ENCODE measurements at places on chromosomes 3 and 15.

- no peak for DNase-seq
These were observed 23.5 kb upstream of the CA12 start for GRCh38 chr15:63405159-63405558.

DNA sequence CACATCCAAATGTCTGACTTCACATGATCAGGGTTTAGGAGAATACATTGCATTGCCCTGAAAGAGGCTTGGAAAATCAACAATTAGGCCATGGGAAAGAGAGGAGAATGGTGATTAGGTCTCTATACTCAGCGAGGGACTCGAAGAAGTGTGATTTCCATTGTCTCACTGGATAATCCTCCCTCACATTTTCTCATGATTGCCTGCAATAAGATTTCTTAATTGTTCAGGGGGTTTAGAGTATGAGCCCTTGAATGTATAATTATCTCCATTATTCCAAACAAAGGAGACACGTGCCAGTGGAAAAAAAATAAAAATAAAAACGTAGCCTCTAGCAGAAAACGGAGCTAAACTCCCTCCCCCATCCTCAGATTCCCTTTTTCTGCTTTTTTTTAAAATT lies 173.2 kb downstream of the TPRG1 start:
- DNase-seq = no peak

- DNase-seq = no peak
These were observed 136.8 kb upstream of the BNIP2 start for GRCh38 chr15:59825901-59826300.

GRCh38 chr3:149009732-149010131 lies 18.4 kb downstream of the GYG1 start:
- DNase-seq = no peak

DNA sequence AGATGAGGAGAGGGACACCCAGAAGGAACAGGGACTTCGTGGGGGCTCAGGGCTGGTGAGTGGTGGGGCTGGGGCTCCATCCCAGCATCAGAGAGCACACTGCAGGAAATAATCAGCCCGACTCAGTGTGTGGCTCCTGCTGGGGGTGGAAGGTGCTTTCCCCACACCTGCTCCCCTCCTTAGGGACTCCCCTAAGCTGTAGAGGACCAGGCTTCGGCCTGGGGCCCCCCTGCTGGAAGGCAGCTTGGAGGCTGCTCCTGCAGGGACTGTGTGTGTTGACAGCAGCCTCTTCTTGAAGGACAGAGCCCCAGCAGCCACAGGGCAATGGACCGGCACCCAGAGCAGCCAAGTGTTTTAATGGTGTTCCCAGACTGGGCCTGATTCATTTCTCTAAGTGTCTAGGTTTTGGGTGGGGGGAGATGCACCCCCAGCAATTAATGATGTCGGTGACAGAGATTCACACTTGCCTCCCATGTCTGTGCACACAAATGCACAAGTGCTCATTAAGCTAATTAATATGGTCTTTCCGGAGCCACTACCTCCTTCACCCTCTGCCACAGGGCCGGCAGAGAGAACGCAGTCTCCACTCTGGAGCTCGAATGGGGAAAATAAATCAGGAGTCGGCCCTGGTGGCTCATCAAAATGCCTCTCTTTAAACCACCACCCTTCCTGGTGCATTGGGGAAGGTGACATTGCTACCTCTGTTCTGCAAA lies 16.9 kb upstream of the FGD5 start:
- no peak for DNase-seq

DNA sequence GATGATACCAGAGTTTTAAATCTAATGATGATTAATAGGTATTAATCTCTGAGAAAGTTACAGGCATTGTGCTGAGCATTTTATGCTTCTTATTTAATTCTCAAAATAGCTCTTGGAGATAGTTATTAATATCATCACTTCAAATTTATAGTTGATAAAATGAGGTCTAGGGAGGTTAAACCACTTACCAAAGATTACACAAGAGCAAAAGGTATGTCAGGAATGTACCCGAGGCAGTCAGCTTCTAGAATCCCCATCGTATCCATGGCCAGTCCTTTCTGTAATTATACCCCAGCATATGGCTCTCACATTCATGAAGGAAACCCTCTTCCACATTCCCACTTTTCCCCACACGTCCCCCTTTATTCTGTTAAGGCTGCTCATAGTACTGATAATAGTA lies 421.3 kb downstream of the PYDC2 start:
- DNase-seq = no peak

DNA sequence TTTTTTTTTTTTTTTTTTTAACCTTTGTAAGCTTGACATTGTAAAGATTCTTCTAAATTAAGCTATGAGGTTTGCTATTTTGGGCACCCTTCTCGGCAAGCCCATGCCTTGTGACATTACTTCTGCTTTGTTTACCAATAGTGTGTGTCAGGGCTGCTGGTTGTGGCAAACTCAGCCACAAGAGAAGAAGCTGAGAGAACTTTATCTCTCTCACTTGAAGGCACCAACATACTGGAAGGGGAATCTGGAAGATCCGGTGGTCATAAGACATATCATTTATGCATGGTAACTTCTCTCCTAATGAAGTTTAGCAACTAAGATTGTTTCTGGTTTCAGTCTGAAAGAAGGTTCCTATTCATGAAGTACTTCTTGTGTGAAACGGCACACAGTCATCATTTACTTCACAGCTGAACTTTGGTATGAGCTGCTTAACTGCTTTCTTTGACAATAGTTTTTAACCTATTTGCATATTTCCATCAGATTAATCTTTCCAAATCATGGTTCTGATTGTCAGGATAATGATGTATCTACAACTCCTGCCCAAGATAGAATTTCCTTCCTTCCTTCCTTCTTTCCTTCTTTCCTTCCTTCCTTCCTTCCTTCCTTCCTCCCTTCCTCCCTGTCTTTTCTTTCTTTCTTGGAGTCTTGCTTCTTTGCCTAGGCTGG lies 189.3 kb downstream of the NFKBIZ start:
- DNase-seq = no peak

DNA sequence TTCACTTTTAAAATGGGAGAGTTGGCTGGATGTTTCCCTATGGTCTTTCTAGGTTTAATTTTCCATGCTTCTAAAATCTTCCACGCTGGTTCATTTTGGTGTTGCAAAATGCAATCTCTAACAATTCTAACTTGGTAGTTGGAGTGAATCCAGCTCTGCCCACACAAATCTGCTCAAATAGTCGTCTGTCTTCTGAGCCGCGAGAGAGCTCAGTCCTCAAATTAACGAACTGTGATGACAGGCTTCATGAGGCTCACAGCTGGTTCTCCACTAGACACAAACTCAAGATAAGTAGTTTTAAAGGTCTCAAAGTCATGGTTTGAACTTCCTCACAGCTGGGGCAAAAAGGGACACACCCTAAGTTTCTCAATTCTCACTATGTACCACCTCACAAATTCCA lies 178.6 kb upstream of the LYSMD4 start:
- DNase-seq = no peak

DNA sequence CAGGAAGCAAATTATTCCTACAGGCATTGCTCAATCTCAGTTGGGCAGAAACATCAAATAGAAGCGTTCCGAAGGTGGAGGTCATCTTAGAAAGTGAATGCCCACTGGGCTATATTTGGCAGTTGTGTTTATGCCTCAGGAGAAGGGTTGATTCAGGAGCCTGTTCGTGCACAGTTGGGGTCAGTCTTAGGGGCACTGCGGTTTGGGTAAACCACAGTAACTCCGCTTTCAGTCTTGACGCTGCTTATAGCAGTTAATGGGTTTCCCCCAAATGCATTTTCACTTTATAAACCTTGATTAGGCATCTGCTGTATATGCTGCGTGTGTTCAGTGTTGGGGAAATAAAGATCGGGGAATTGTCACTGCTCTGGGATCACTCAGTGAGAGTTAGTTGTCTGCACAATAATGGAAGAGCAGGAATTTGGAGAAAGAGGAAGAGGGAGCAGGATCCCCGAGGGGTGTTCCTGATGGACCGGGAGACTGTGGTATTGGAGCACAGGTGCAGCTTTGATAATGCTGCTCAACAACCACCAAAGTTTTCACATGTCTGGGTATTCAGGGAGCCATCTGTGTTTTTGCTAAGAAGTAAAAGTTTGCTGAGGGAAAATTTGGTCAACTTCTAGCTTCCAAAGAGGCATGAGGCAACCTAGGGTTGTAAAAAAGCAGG lies 124.3 kb upstream of the EIF1B start:
- no peak for DNase-seq

DNA sequence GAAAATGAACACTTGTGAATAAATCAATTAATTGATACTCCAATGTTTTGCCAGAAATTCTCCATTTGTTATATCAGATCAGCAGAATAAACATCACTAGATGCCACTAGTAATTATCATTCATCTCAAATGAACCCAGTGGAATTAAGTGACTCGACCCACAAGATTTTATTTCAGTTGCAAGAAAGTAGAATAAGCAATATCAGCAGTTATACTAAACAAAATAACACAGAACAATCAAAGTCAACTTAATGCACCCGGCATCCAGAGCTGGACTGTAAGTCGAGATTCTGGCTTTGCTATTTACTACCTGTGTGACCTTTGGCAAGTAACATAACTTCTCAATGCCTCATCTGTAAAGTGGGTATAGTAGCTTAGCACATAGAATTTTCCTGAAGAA lies 256.5 kb downstream of the MEIS2 start:
- no peak for DNase-seq

DNA sequence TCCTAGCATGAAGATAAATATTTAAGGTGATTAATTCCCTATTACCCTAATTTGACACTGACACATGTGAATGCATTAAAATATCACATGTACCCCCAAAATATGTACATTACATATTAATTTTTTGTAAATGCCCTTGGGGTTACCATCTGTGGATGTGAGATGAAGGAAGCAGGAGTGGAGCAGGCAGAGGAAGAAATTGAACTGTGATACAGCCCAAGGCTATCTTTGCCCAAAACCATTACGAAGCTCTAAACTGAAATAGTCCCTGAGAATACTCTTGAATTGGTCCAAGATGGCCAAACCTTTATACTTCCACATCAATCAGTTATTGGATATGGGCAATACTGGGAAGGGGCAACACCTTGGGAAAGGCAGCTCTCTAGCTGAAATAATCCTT lies 105.0 kb downstream of the CLASP2 start:
- no peak for DNase-seq

DNA sequence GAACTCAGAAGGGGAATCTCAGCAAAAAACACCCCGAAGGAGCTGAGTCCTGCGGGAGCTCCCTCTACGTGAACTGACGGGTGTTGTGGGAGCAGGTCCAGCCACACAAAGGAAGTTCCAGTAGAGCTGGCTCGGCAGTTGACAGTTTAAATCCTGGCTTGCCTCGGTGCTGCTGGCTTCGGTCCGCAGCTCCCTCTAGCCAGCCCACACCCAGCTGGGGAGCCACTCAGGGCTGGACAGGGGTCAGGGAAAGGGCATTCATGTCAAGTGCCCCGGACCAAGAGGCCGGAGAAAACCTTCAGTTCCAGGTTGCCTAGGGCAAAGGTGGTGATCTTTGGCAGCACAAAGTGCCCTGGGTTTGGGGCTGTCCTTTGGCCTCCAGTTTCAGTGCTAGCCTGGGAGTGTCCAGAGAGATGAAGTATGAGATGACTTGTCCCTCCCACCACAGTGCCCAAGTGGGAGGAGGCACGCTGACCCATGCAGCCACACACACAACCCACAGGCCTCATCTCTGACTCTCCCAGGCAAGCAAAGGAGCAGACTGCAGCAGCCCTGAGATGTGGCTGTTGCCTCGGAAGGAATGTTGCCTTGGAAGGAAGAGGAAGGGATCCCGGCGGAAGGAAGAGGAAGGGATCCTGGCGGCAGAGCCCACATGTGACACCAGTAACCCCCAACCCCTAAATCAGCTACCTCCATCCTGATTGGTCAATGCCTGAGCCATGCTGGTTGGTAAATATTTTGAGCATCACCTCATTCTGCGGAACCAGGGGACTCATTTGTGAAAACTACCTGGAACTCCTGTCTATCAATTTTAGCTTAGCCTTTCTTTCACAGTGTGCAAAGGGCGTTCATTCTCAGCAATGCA lies 13.9 kb upstream of the ANPEP start:
- DNase-seq = no peak

GRCh38 chr3:17798000-17798399 lies 55.6 kb upstream of the TBC1D5 start:
- no peak for DNase-seq

DNA sequence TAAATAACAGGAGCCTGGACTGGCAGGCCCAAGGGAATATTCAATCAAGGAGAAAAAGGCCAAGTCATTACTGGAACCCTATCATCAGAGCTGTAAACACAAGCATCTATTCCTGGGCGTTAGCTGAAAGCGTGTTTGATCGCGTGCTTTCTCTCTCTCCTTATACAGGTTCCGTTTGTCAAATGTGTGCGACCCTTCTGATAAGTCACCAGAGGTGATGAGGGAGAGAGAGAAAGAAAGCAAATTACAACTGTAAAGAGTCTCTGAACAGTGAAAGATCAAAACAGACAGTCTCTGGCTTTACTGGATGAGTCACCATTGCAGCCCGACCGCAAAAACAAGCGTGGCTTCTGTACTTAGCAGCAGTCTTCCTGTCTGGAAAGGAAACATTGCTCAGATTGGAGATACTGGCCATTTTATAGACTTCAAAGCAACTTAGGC lies 39.5 kb upstream of the TPRG1 start:
- DNase-seq = no peak

GRCh38 chr15:38085931-38086568 lies 151.6 kb downstream of the TMCO5A start:
- DNase-seq = no peak

GRCh38 chr15:48914717-48915116 lies 36.8 kb downstream of the EID1 start:
- DNase-seq = no peak

GRCh38 chr3:127694467-127695215 lies 21.9 kb downstream of the ABTB1 start:
- DNase-seq = peak; percentile 60

DNA sequence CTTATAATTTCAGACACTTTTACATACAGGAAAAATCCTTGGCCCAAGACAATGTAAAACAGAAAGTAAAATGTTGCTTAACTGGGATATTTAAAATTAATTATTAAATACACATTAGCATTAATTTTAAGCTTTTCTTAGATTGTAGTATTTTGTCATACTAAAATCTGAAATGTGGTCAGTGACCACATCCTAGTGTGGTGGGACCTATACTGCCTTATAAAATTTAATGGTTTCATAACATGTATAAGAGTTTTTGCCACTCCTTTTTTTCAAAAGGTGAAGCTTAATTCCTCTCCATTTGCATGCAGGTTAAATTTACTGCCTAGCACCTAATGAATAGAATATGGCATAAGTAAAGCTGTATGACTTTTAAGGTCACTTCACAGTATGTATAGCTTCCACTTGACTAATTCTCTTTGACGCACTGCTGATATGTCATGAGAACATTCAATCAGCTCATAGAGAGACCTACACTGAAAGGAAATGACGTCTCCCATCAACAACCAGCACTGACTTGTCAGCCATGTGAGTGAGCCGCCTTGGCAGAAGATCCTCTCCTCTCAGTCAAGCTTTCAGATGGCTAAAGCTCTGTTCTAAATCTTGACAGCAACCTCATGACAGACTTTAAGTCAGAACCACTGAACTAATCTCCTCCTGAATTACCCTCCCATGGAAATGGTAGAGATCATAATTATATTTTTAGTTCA lies 847.8 kb downstream of the SI start:
- DNase-seq = no peak

DNA sequence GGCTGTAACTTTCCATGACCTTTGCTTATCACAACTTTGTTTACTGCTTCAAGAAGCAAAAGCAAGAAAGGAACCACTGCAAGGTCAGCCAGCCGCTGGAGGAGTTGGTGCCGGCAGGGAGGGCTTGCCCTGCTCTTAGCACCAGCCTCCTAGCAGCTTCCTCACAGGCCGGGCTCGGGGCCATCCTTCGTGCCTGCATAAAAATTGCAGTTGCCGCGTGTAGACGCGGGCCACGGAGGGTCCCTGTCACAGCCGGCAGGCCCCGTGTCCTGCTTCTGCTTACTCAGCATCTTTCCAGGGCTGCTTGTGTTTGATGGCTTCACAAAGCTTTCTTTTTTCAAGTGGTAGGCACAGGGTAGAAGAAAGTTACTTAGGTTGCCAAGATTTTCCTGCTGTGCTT lies 84.4 kb downstream of the PGPEP1L start:
- DNase-seq = no peak
